ENCODE measurements at places on chromosomes 6 and 20. TPM values are rescaled to one million over a fixed set of nuclear protein-coding genes. Genes with fewer than 3 reads are reported as not detected.

ROMO1 gene
- total RNA-seq, result 243 TPM

PDYN gene
- total RNA-seq, result not detected

SNX14 gene
- 131 TPM for total RNA-seq

DNA sequence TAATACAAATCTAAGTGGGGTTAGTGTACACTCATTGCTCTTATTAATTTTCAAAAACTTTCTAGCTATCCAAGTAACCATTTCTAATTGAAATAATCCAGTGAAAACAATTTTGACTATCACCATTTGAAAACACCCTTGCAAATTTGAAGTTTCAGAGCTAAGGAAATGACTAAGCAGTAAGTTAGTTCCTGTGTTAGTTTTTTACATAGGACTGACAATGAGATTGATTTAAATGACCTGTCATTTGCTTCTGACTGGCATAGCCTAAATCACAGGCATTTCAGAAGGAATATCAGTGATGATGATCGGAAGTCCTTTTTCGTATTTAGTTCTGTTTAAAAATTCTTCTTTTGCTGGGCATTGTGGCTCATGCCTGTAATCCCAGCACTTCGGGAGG lies 27.0 kb downstream of the STK4 start:
- no peak for DNase-seq

- DNase-seq, result no peak
Observed at GRCh38 chr20:24643731-24644626, 174.6 kb downstream of the SYNDIG1 start.

- no peak for DNase-seq
Observed at GRCh38 chr6:132153221-132153898, 202.2 kb upstream of the CCN2 start.

- DNase-seq, result peak; percentile 36
Observed at GRCh38 chr20:3846740-3847428, at the start of gene MAVS. Gene MAVS (plus strand): TSS chr20:3846834. CDS start chr20:3854625, 7,791 bp downstream.

DNA sequence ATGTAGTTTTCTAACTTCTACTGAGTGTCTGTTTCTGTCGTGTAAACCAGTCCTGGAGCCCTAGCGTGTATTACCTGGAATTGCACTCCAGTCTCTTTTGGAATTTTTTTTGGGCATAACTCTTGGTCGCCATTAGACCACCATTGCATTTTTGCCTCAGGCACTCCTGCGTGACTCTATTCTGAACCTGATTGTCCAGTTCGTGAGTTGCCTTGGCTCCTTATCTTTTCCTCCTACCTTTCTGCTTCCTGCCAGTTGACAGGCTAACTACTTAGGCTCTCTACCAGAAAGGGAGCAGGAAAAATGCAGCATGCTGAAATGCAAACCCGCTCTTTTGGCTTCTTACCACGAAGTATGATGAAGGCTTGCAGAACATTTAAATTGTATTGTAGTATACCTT lies 490.9 kb upstream of the SOX4 start:
- no peak for DNase-seq

DNA sequence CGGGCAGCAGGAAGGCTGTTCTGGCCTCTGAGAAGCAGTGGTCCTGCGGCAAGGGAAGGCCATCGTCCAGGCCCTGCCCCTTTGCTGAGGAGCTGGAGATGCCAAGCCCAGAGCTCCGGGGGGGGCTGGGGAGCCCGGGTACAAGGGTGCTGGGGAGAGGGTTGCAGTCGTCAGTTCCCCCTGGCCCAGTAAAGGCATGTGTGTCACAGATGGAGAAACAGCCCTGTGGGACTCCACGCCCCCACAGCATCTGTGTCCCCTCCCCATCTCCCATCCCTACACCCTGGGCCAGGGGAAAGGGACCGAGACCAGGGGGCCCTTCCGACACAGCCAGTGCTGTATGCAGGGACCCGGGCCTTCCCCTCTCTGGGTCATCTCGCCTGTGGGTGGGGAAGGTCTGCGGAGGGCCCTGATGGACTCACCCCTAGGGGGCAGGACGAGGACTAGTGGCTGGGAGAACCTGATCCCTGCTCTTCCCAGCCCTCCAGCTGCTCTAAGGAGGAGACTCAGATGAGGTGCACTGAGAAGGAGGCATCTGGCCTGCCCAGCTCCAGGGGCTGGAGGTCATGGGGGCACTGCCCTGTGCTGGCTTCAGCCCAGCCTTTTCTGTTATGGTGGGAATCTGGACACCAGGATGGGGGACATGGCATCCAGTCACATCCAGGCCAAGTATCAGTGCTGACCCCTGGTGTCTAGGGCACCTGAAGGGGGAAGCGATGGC lies 609 bp downstream of the MYL9 start:
- DNase-seq, result no peak

GRCh38 chr6:163409712-163410111 lies 4.8 kb upstream of the QKI start:
- DNase-seq, result no peak

All from thoracic aorta (tissue), 2 donors.